MCF 10A (cell line): ENCODE measurements at places on chromosomes 7 and 10.

- DNase-seq, result peak; percentile 1
Observed at GRCh38 chr7:84510505-84510904, 315.9 kb upstream of the SEMA3A start.

DNA sequence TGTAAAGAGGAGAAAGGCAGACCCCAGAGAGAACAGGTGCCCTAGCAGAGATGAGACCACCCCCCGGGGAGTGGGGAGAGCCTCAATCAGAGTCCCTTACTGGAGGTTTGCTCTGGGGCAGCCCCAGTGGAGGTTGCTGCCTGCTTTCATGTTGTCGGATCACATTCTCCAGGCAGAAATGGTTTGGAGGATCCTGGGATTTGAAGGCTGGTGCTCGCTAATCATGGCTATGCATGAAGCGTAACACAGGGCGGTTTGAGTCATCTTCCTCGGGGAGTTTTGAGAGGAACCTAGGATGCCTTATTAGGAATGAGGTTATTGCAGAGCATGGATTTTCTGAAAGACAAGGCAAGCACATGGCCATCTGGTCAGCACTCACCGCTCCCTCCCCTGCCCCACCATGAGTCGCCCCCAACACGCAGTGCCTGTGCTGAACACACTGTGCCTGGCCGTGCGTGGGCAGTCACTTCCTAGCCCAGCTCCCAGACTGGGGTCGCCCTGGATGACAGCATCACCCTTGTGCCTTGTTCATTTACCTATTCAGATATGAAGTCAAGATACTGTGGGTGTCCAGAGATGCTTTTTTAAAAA lies 319.9 kb downstream of the DPP6 start:
- no peak for DNase-seq

DNA sequence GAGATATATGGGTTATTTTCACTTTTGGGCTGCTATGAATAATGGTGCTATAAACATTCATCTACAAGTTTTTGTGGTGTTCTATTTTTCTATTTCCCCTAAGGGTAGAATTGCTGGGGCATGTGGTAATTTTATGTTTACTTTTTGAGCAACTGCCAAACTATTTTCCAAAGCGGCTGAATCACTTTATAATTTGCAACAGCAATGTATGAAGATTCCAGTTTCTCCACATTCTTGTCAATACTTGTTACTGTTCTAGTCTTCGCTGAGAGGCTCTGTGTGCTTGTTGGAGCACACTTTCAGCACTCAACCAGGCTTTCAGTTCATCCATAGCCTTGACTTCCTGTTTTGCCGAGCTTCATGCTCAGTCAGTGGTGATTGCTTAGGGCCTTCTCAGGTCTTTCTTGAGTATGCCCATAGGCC lies 39.0 kb downstream of the ADK start:
- peak; percentile 94 for DNase-seq

GRCh38 chr7:80106498-80107113 lies 28.0 kb upstream of the GNAI1 start:
- DNase-seq, result no peak

GRCh38 chr10:35447693-35448407 lies 111.5 kb downstream of the CCNY start:
- peak; percentile 78 for DNase-seq

GRCh38 chr10:86667421-86668181 lies 710 bp upstream of the LDB3 start:
- no peak for DNase-seq

DNA sequence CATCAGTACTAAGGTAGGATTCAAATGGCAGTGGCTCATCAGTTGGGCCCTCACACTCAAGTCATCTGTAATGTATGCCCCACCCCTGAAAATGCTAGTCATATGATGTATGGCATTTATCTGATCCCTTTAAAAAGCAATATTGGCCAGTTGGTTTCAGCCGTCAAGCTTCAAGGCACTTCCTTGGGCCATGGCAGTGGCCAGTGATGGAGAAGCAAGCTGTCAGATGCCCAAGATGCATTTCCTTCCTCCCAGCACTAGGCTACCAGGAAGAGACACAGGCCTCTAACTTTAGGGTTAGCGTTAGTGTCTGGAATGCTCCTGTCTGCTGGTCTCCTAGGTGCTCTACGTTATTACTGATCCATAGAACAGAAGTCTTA lies 64.1 kb downstream of the PIK3AP1 start:
- DNase-seq, result no peak

DNA sequence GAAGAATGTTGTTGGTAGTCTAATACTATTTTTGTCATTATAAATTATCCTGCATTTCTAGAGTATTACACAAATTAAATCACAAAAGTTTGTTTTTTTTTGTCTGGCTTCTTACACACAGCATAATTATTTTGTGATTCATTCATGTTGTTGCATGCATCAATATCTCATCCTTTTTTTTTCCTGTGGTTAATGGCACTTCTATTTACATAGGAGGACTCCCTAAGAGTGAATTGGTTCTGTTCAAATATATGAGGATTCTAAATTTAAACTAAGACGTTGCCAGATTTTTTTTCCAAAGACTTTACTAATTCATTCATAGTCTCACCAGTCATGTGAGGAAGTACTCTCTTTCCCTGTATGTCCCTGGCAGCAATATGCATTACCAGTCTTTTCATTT lies 303.3 kb downstream of the GPR37 start:
- DNase-seq, result peak; percentile 54

GRCh38 chr7:1418505-1419309 lies 40.6 kb downstream of the MICALL2 start:
- peak; percentile 30 for DNase-seq

DNA sequence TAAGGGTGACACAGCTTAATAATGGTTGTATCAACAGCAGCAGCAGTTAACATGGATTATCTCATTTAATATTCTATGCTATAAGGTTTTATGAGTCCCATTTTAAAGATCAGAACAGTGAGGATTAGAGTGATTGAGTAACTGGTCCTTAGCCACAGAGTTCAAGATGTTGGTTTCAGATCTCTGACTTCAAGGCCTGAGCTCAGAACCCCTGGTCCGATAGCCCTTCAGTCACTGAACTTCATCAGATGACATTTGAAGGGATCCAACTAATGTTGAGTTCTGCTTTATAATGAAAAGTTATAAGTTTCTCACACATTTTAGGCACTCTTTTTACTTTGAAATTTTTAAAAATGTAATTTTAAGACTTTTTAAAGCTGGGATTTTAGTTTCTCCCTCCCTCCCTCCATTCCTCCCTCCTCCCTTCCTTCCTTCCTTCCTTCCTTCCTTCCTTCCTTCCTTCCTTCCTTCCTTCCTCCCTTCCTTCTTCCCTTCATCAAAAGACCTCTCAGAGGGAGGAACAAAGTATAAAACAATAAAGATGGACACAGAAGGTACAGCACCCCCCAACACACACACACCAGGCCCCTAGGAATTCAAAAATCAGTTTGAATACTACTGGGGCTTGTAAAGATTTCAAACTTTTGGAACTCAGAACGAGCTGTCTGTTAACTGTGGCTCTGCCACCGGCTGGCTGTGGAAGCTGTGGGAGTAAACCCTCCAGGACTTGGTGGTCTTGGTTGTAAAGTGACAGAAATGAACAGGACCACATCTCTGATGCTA lies 206.9 kb upstream of the AGK start:
- DNase-seq, result no peak

- DNase-seq, result no peak
Observed at GRCh38 chr10:971150-971542, 17.1 kb upstream of the GTPBP4 start.

DNA sequence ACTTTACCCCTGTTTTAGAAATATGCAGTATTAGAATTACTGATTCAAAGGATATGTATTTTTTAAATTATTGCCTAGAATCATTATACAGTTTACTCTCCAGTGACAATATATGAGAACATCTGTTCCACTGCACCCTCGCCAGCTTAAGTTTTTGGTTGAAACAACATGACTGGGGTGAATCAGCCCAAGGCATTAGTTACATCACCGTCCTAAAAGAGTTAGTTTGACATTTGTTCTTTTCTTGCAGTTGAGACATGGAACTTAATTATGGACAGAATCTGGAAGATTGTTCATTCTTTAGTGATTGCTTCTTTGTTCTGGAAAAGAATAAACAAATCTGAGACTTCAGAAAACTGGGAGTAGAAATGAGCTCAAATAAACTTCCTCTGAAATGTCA lies 167.3 kb upstream of the DKK1 start:
- no peak for DNase-seq

- no peak for DNase-seq
Observed at GRCh38 chr10:22649390-22649841, 65.0 kb downstream of the PIP4K2A start.

DNA sequence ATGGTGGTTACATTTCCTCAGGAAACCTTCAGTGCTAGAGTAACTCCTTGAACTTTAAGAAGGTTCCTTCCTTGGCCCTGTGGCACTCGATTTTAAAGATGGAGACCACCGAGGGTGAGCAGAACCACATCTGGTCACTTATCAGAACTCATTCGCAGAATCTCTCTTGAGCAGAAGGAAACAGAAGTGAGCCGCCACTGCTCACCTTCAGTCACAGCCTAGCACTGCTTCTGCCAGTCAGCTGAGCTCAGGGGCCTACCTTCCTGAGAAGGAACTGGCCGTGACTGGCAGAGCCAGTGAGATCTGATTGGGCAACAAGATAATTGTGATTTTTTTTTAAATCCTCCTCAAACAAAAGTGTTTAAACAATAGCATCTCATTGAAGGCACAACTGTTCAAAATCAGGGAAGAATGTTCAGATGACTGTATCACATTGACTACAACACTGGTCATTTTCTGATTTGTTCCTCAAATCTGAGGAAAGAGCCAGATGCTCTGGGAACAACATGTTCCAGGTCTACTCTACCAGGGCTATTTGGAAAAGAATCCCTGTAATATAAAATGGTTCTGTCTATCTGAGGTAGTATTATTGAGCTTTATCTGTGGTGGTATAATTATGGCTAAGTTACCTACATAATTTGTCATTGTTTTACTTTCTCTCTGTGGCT lies 2.7 kb upstream of the SYPL1 start:
- DNase-seq, result no peak

GRCh38 chr10:5897504-5897903 lies 7.5 kb downstream of the FBH1 start:
- DNase-seq, result no peak

- no peak for DNase-seq
Observed at GRCh38 chr10:6037422-6037821, 24.7 kb downstream of the IL2RA start.

DNA sequence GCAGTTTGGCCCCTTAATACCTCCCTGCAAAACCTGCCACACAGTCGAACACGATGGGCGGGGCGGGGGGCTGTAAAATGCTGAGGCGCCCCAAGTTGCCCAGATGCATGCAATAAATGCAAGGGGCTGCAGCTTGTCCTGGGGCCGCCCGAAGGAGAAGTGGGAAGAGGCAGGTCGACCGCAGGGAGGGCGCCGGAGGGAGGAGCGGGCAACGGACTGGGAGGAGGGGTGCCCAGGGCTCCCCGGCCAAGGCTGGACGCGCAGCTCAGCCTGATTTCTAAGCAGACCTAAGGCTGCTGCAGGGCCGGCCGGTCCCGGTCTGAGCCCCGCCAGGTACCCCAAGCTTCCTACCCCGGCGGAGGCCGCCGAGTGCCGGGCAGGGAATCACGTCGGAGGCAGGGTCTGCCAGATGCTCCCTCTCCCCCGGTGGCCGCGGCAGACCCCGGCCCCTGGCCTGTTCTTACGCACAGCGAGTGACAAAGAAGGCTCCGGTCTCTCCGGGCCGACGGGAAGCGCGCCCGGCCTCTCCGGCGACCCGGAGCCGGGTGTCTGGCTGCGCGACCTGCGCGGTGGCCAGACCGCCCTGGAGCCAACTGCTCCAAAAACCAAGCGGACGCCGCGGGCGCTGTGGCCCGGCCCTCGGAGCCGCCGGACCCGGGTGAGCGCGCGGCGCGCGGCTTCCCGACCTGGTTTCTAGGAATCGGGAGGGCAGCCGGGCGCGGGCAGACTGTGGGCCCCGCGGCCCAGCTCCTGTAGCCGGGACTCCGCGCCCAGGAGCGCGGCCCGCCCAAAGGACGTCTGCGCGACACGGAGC lies 744 bp upstream of the EBF3 start:
- DNase-seq, result no peak

DNA sequence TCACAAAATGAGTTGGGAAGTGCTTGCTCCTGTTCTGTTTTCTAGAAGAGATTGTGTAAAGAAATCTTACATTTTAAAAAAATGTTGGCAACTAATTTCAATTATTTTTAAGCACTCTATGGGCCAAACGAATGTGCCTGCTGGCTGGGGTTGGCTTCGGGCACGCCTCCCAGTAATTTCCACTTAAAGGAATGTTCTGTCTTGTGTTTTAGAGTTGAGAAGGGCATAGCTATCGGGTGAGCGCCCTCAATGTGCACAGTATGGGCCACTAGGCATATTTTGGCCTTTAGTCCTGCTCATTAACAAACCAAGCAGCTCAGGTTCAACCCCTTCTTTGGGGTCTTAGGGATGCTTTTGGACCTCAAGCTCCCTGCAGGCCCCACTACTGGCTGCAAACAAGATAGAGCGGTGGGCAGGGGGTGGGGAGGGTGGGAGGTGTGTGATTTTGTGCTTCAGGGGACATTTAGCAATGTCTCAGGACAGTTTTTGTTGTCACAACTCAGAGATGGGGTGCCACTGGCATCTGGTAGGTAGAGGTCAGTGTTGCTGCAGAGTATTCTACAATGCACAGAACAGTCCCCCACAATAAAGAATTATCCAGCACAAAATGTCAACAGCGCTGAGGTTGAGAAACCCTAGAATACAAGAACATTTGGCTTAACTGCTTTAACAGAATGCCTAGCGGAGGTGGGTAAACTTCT lies 40.7 kb downstream of the TACC2 start:
- no peak for DNase-seq

DNA sequence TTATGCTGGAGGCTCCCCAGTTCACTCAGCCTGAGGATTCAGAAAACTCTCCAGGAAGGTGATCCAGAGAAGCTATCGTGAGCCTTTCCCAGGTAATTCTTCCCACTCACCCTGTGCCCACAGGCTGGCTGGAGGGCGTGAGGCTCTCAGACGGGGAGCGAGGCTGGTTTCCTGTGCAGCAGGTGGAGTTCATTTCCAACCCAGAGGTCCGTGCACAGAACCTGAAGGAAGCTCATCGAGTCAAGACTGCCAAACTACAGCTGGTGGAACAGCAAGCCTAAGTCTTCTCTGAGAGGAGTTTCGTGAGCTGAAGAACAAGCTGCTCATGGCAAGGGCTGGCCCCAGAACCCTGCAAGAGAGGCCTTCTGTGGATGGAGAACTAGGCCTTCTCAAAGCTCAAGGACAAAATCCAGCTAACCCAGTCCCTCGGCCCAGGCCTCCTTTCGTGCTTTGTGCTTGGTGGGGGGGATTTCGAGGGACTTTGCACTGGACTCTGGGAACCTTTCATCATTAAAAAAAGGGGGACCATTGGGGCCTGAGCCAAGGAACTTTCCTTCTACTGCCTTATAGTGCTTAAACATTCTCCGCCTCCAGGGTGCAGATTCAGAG lies 23.6 kb downstream of the NOBOX start:
- DNase-seq, result no peak

GRCh38 chr7:44119829-44120380 lies 3.4 kb downstream of the POLD2 start:
- no peak for DNase-seq

- peak; percentile 83 for DNase-seq
Observed at GRCh38 chr10:5283305-5284158, 81.2 kb upstream of the UCN3 start.
